ENCODE measurements at places on chromosomes 5 and 9.

DNA sequence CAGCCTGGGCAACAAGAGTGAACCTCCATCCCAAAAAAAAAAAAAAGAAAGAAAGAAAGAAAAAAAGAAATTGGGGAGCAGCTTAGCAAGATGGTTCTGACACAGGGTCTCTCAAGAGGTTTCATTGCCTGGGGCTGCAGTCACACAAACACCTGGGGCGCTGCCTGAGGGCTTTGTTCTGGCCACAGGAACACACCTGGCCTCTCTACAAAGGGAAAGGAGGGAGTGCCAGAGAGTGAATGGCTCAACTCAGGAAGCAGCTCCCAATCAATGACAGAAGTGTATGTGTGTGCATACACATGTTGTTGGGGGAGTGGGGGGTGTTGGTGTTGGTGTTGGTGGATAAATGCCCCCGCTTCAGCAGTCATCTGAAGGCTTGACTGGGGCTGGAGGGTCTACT lies 32.4 kb upstream of the CTNNA1 start:
- DNase-seq, result no peak

GRCh38 chr9:130129432-130130061 lies 42.7 kb upstream of the NCS1 start:
- no peak for DNase-seq

DNA sequence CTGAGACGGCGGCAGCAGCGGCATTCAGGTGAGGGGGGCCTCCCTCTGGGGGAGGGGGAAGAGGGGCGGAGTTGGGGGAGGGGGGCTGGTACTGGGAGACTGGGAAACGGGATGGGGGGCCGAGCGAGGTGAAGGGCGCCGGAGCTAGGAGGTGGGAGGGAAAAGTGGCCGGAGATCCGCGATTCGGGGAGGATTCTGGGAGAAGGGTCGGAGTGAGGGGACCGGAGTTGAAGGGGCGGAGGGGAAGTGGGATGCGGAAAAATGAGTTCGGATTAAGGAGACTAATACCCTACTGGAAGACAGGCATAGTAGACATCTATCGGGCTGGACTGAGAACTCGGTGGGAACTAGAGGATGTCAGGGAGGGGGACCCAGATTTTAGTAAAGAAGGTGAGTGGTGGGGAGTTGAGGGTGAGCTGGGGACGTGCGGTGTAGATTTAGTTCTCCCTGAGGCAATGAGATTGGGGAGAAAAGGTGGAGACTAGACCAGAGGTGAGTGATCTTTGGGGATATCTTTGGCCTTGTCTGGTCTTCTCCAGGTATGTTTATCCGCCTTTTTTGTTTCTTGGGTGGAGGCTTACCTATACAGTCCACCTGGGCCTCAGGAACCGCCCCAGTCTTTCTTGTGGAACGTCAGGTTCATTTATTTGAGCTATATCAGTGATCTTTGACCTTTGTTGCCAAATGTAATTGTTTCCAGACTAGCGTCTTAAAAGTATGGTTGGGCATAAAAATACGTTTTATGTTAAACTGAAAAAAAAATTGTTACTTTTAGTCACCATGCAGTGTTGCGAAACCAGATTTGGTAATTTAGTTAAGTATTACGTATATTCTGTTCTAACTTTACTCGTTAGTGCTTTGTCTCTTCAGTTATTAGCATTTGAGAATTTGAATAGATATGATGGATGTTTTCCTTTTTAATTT lies 632 bp downstream of the UBAP1 start:
- peak; percentile 61 for DNase-seq

DNA sequence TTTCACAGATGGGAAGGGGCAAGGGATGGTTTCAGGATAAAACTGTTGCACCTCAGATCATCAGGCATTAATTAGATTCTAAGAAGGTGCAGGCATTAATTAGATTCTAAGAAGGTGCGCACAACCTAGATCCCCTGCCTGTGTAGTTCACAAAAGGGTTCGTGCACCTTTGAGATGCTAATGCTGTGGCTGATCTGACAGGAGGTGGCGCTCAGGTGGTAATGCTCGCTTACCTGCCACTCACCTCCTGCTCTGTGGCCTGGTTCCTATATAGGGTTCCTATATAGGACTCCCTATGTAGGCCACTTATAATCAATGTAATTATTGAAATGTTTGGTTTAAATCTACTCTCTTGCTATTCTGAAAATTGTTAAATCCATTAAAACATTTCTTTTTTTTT lies 171.0 kb downstream of the MSX2 start:
- DNase-seq, result peak; percentile 32
